ENCODE measurements at places on chromosomes 16 and 17.

GRCh38 chr17:21378553-21378952 is 2.4 kb downstream of the KCNJ12 start:
- no peak for DNase-seq

DNA sequence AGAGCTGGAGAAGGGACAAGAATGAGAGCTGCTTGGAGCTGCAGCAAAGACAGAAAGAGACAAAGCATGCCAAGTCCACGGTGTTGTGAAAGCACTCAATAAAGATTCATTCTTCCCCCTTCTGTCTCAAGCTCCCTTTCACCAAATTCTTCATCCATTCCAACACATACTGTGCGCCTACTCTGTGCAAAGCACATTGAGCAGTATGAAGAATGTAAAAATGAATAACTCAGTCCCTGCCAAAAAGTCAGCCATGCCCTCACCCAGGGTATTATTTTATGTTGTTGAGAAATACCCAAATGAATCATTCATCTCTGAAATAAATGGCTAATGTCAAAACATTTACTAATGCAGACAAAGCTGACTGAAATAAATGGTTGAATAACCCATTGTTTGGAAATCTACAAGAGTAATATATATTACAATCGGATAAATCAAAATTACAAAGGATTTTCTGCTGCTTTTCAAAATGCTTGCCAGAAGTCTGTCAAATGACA is 282.9 kb upstream of the IRX5 start:
- DNase-seq: no peak

- DNase-seq: peak; percentile 45
Observed at GRCh38 chr17:73156166-73156840, 8.5 kb upstream of the SSTR2 start.

- DNase-seq: no peak
Observed at GRCh38 chr17:35447499-35447898, 1.1 kb downstream of the SLFN13 start.

Data from activated gamma-delta T cell treated with Interleukin-2 at 50 U/mL for 16 hours (primary cell).